ENCODE measurements at places on chromosomes 4 and X. TPM values are rescaled to one million over a fixed set of nuclear protein-coding genes. Genes with fewer than 3 reads are reported as not detected.

The NUDT10 gene
- total RNA-seq, result 5.8 TPM

The SLC9A6 gene
- 15.6 TPM for total RNA-seq

The CLDN24 gene
- not detected for total RNA-seq

The CT47B1 gene
- total RNA-seq, result not detected

The SPACA5 gene
- not detected for total RNA-seq

The MAP9 gene
- 9.3 TPM for total RNA-seq

The TLR2 gene
- 0.08 TPM for total RNA-seq

The MANBA gene
- 25.3 TPM for total RNA-seq

The XAGE1A gene
- not detected for total RNA-seq

The NSUN7 gene
- total RNA-seq, result 0.32 TPM

Data from epithelial cell of alveolus of lung (primary cell).